Mucosa of gallbladder (tissue), 1 donor: ENCODE measurements at places on chromosomes 7 and 10. TPM values are rescaled to one million over a fixed set of nuclear protein-coding genes. Genes with fewer than 3 reads are reported as not detected.
A peak's percentile ranks its signal among the peaks of the same experiment; 100 is the strongest.

The NODAL gene
- total RNA-seq, result 0.12 TPM

The CCDC146 gene
- 29.7 TPM for total RNA-seq

The ANKRD30A gene
- total RNA-seq, result not detected

The CYP51A1 gene
- total RNA-seq, result 284 TPM

The C10orf90 gene
- total RNA-seq, result 0.20 TPM

The TMEM213 gene
- total RNA-seq, result 0.12 TPM

The LIPM gene
- total RNA-seq, result not detected

The LRRTM3 gene
- not detected for total RNA-seq

The HOXA5 gene
- total RNA-seq, result 0.81 TPM

The CNTNAP2 gene
- 1.6 TPM for total RNA-seq

The ZNF804B gene
- not detected for total RNA-seq

The ZNF722 gene
- not detected for total RNA-seq

- DNase-seq, result no peak
Observed at GRCh38 chr7:131011976-131012375, 278.0 kb upstream of the KLF14 start.

- DNase-seq, result no peak
Observed at GRCh38 chr7:77710861-77711260, 14.6 kb downstream of the RSBN1L start.

DNA sequence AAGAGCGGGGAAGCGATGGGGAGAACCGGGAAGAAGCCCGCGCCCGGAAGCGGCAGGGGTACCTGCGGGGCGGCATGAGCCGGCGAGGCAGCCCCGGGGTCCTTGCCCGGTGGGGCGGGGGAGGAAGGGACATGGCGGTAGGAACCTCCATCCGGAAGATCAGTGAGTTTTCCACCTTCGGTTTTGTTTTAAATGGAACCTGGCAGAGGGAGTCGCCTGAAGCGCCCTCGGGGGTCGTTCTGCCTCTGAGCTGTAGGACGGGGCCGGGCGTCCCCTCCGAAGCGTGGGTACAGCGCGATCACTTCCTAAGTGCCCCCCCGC lies 471 bp downstream of the PFKP start:
- no peak for DNase-seq

DNA sequence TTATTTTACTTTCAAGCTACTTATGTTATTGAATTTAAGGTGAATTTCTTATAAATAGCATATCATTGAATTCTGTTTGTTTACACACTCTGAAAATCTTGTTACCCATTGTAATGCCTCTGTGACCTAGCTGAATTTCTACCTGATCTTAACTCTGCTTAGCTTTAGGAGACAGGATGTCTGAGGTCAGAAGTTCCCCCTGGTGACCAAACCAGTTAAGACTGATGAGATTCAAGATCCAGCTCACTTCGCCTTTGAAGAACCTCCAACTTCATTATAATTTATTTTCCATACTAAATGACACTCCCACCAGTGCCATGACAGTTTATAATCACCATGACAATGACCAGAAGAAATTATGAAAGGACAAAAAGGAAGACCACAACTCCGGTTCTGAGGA lies 213.4 kb upstream of the CDC14C start:
- no peak for DNase-seq

GRCh38 chr7:15011289-15011688 lies 108.7 kb upstream of the DGKB start:
- DNase-seq, result no peak

DNA sequence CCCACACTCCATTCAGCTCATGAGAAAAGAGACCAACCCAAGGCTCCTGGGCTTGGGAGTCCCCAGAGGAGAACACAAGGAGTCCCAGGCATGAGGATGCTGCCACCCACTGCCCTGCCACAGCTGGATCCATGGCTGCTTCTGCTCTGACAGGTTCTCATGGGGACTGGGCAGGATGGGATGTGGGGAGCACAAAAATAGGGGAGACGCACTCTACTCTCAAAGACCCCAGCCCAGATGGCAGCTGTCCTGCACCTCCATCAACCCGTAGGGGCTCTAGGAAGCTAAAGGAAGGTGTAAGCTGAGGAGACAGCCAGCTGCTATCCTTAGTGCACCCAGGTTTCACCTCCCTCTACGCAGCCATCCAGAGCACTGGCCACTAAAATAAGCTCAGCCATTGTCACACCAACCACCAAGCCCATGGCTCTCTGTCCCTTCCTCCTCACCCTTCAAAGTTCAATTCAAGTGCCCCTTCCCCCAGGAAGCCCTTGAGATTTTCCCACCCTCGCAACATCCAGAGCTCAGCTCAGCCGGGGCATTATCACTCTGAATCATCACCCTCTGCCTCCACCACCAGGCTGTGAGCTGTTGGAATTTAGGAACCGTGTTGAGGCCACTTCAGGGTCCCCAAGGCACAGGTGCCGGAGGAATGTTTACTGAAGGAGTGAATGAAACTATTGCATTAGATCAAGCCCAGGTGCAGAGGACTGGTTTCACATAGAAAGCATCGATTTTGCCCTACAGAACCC lies 142.1 kb downstream of the GRID1 start:
- no peak for DNase-seq

GRCh38 chr10:47025540-47026300 lies 114.5 kb downstream of the PTPN20 start:
- peak; percentile 9 for DNase-seq

DNA sequence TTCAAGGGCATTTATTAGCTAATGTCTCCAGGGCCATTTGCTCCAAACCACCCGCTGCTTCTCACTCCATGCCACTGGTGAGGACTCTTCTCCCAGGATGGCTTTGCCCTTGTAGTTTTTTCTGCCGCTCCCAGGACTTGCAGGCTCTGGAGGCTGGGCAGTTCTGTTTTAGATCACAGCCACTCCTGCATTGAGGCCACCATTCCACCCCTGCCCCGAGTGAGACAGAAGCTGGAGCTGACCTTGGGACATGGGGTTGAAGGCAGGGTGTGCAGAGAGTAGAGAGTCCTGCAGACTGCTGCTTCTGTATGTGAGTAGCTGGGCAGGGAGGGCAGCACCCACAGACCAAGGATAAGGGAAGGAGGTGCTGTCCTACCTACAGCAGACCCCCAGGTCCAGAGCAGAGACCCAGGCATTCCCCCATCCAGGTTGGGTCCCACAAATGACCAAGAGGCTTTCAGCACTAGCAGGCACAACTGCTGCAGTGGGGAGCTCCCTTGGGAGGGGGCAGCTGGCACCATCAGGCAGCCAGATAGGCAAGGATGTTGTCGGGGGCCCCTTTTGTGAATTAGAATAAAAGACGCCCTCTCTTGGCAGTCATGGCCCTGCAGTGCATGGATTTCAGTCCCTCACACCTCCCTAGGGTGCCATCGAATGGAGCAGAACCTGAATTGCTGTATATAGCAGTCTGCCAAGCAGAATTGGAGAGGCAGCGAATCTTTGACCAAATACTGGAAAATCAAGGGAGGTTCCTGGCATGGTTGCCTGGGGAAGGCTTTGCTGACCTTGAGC lies 22.7 kb upstream of the ADCYAP1R1 start:
- DNase-seq, result no peak

- no peak for DNase-seq
Observed at GRCh38 chr10:123966896-123967231, 75.3 kb upstream of the CPXM2 start.

- DNase-seq, result no peak
Observed at GRCh38 chr7:45151131-45151684, 6.4 kb upstream of the RAMP3 start.

- no peak for DNase-seq
Observed at GRCh38 chr10:24698270-24698669, 25.4 kb downstream of the ARHGAP21 start.

GRCh38 chr10:17616403-17617030 lies 657 bp downstream of the HACD1 start:
- peak; percentile 56 for DNase-seq

DNA sequence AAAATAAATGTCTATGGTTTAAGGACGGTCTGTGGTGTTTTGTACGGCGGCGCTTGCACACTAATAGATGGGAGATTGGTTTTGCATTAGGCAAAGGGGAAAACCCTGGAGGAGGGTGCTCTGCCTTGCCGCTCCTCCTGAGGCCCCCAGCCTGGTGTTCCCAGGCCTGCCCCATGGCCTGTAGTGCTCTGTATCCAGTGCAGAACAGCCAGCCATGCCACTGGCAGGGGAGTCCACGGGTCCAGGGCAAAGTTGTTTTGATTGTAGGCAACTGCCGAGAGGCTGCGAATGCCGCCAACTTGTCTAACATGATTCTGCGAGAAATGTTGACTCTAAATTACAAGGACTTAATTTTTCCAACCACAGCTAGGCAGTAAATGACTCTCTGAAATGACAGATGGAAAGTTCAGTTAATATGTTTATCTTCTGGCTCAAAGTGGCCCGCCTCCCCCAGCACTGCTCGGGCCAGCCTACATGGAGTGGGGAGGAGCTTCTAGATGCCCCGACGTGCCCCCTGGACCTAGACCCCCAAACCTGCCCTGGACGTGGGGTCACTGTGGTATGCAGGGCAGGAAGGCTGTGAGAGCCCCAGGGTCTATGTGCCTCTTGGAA lies 104.6 kb upstream of the GDF10 start:
- no peak for DNase-seq

DNA sequence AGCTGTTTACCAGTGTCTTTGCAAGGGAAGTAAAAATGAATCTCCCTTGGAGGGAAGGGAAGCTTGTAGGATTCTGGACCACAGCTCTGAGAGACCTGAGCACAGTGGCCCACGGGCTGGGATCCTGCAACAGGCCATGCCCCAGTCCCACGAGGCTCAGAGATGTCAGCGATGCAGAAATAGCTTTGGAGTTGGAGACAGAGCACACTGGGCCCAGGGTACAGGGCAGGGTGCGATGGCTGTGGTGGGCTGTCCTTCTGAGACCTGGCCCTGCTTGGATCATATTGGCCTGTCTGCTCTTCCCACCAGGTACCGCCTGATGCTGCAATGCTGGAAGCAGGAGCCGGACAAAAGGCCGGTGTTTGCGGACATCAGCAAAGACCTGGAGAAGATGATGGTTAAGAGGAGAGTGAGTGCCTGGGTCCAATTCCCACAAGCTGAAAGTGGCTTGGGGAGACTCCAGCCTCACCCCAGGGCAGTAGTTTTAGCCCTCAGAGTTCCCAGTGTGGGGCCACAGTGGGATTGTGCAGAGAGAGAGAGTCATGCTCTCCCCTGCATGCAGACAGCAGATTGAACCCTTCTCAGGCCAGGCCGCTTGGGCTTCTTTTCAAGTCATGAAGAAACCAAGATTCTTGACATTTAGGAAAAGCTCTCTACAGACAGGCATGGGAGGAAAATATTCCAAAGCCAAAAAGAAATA lies 13.5 kb upstream of the CSGALNACT2 start:
- DNase-seq, result no peak

GRCh38 chr10:18005781-18006456 lies 54.2 kb downstream of the SLC39A12 start:
- no peak for DNase-seq

GRCh38 chr7:108190891-108191290 lies 60.7 kb upstream of the LAMB4 start:
- no peak for DNase-seq

GRCh38 chr7:149799397-149800168 lies 26.2 kb upstream of the ZNF467 start:
- peak; percentile 27 for DNase-seq

GRCh38 chr7:137818036-137818435 lies 28.7 kb downstream of the DGKI start:
- DNase-seq, result no peak

DNA sequence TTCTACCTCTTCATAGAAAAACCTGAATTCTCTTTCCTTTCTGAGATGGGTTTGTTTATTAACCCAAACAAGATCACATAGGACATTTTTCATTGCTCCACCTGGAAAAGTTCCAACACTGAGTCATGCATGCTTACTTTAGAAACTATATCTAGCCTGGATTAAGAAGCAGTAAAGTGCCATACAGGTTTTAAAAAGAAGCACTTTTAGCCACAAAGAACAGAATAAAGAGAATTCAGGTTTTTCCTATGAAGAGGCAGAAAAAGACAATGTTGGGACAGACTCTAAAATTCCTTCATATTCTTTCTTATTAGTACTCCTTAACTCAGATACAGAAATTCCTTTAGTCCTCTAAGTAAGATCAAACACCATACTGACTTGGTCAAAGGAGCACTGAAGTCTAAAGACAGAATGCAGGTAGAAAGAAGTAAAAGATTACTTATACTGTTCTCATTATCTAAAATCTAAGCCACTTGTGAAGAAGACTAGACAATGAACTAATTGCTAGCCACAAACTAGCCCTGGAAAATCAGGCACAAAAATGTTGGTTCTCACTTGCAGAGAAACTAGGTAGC lies 241.3 kb downstream of the ANK3 start:
- peak; percentile 45 for DNase-seq

GRCh38 chr10:94846204-94846603 lies 83.7 kb downstream of the CYP2C19 start:
- no peak for DNase-seq

DNA sequence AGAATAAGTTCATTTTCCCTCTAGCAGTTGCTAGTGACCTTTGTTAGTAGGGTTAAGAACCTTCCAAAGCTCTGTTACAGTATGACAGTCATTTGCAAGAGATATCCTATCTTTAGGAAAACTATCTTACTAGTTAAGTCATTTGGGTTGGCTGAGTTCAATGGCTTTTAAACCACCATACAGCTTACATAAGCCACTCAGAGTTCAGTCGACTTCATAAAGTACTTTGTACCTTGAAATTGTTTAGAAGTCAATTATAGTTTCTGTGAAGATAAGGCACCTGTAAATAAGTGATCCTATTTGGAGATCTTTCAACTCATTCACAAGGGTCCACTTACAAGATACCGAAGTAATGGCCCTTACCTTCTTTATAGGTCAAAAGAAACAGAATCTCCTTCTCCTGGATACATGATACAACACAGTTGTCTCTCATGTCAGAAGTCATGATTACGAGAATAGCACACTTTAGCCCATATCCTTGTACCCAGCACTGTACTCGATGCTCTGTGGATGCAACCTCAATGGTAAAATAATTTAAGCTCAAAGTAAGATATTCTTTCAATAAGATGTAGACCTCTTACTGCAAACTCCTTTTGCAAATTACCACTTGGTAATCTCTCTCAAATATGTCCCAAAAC lies 11.9 kb upstream of the ABCC2 start:
- DNase-seq, result no peak

DNA sequence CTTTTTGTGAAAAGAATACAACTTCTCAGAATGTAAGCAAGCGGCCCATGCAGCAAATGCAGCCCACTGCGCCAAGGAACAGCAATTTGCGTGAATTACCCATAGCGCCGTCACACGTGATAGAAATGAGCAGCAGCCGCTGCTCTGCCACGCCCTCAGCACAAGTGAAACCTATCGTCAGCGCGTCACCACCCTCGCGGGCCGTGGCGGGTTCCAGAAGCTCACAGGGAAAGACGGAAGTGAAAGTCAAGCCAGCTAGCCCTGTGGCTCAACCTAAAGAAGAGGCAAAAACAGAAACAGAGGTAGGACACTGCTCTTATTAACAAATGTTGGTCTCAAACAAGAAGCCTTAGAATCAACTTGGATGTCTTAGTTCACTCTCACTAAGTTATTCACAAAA lies 70.5 kb downstream of the SHH start:
- peak; percentile 17 for DNase-seq

GRCh38 chr7:36287371-36288241 lies 102.1 kb upstream of the ANLN start:
- DNase-seq, result peak; percentile 58

DNA sequence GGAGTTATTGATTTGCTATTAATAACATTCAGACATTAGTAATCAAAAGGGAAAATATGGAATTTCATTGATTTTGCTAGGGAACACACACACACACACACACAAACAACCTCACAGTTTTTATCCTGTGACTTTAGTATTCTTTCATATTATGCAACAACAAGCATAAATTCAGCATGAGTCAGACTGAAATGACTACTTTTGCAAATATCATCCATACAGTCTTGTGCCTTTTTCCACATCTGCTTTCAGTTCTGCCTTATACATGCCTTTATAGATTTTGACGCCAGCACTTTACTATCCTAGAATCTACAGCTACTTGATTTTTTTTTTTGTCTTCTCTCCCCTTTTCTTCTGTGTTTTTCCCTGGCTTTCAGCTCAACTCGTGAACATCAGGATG lies 975.8 kb upstream of the LRRTM3 start:
- DNase-seq, result no peak
